ENCODE measurements at places on chromosomes 2 and 18.

DNA sequence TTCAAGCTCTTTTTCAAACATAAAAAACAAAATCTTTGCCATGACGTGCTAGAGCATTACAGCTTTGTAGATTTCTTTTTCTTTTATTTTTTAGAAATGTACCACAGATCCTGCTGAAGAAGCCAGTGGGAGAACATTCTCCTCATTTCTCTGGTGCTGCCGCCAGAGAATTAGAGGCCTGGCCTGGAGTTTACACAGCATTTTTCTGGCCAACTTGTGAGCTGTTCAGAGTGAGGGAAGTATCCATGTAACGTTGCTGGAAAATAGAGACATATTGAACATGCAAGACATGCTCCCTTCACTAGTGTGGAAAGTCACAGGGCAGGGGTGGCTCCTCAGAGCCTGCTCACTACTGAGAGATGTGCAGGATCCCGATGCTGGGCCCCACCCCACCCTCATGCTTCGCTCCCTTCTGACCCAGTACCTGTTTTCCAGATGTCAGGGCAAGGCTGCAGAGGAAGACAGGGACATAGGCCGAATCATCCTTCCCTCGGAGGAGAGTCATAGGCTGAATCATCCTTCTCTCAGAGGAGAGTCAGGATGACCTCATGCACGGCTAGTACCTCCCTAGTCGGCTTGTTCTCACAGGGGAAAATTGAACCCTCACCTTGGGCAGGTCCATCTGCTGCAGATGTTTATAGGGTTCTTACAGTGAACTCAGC, 298.5 kb downstream of the INSIG2 start:
- DNase-seq, result no peak

- no peak for DNase-seq
These were observed 232.2 kb downstream of the SETBP1 start for GRCh38 chr18:44912740-44913478.

DNA sequence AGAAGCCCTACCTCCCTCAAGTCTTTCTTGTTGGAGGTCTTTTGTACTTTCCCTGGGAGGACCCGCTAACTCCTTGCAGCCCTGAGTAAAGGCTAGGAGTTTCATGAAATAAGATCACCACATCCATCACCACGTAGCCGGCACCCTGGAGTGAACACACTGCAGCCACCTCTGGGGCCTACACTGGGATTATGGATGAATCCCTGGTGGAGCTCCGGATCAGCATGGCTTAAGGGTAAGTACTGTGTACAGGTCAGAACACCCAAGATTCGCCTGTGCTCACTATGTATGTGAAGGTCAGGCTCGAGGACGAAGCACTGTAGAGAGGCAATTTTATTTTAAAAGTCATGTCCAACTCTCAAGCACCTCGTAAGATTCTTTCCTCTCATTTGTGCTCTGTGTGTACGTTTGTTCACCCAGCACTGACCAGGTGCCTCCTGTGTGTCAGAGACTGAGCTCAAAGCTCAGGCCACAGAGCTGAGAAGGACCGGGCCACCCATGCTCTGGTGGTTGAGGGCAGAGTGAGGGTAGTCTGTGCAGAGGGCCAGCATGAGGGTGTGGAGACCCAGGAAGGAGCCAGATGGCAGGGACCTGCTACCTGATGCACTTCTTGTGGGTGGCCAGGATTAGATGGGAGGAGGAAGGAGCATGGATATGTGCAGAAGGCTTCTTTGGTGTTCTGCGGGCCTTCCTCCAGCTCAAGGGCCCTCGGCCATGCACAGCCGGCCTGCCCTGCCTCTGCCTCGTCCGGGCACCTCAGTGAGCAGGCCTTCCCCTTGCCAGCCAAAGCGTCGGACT, 66.7 kb upstream of the TFCP2L1 start:
- no peak for DNase-seq

DNA sequence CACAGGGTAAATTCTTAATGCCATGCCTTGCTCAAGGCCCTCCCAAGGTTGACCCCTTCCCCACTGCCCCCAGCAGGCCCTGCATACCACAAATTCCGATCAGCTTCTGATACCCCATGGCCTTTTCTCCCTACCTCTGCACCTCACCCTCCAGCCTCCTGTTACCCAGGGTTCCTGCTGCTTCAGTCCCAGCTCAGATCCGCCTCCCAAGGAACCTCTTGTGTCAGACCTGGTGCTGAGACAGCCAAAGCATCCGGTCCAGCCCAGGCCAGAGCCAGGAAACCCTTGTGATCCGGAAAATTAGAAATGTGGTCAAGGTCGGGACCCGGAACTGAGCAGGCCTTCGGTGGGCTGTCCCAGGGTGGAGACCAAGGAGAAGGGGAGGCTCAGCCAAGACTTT, 231.3 kb downstream of the BCL2 start:
- DNase-seq, result no peak
